ENCODE measurements at places on chromosomes 2 and 18. TPM values are rescaled to one million over a fixed set of nuclear protein-coding genes. Genes with fewer than 3 reads are reported as not detected.

CABYR gene
- polyA plus RNA-seq = 0.28 TPM

OTOF gene
- polyA plus RNA-seq = not detected

VAMP8 gene
- 405 TPM for polyA plus RNA-seq

ALPI gene
- polyA plus RNA-seq = not detected

MRPL53 gene
- polyA plus RNA-seq = 154 TPM

GFPT1 gene
- 12.1 TPM for polyA plus RNA-seq

CCDC141 gene
- polyA plus RNA-seq = 12.0 TPM

GPR45 gene
- 0.16 TPM for polyA plus RNA-seq

AUP1 gene
- polyA plus RNA-seq = 81.8 TPM

COLEC12 gene
- not detected for polyA plus RNA-seq

PUS10 gene
- 4.1 TPM for polyA plus RNA-seq

EIF5B gene
- polyA plus RNA-seq = 3.0 TPM

G6PC2 gene
- not detected for polyA plus RNA-seq

CAPG gene
- 15.7 TPM for polyA plus RNA-seq

CREG2 gene
- not detected for polyA plus RNA-seq

CLHC1 gene
- 2.2 TPM for polyA plus RNA-seq

LYG2 gene
- polyA plus RNA-seq = not detected

C1GALT1C1L gene
- polyA plus RNA-seq = not detected

SULT1C2 gene
- polyA plus RNA-seq = not detected

DCC gene
- polyA plus RNA-seq = not detected

IL1F10 gene
- not detected for polyA plus RNA-seq

LIMS2 gene
- 5.8 TPM for polyA plus RNA-seq

DYSF gene
- polyA plus RNA-seq = 3.0 TPM

C2orf66 gene
- polyA plus RNA-seq = not detected

AMER3 gene
- polyA plus RNA-seq = not detected

STEAP3 gene
- not detected for polyA plus RNA-seq

MYL12B gene
- 830 TPM for polyA plus RNA-seq

LRP1B gene
- not detected for polyA plus RNA-seq

SERPINB13 gene
- not detected for polyA plus RNA-seq

SERPINB12 gene
- not detected for polyA plus RNA-seq

LCT gene
- not detected for polyA plus RNA-seq

MDH1 gene
- 284 TPM for polyA plus RNA-seq

SMC6 gene
- polyA plus RNA-seq = 8.4 TPM

SATB2 gene
- polyA plus RNA-seq = 0.43 TPM

RIT2 gene
- polyA plus RNA-seq = not detected

SIX3 gene
- polyA plus RNA-seq = not detected

NRP2 gene
- polyA plus RNA-seq = not detected

IGFBP2 gene
- 0.15 TPM for polyA plus RNA-seq

RRM2 gene
- polyA plus RNA-seq = not detected

GNAL gene
- polyA plus RNA-seq = 0.06 TPM

FAHD2B gene
- 18.8 TPM for polyA plus RNA-seq

WNT10A gene
- 1.1 TPM for polyA plus RNA-seq

ZBTB14 gene
- polyA plus RNA-seq = 19.2 TPM

ELOA2 gene
- polyA plus RNA-seq = not detected

CLEC4F gene
- not detected for polyA plus RNA-seq
